Esophagus muscularis mucosa (tissue), 4 donors: ENCODE measurements at places on chromosomes 2 and 18. TPM values are rescaled to one million over a fixed set of nuclear protein-coding genes. Genes with fewer than 3 reads are reported as not detected.

DNA sequence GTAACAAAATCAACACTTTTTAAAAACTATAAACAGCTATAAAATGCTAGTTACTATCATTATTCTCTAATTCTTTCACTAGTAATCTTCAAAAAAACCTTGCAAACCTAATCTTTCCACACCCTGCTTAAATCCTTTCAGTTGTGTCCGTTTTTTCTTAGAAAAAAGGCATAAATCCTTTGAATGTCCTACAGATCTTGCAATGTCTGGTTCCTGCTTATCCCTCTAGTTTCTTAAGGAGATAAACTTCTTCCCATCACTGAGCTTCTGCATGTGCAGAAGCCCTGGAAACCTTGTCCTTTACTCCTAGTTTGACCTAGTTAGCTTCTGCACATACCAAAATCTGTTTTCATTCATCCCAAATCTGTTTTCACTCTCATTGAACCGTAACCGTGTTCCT is 1.3 kb upstream of the PNO1 start:
- DNase-seq: no peak
- peak overlapping the region; percentile 98 for H3K4me3 ChIP-seq
- H3K27me3 ChIP-seq: no peaks in the 10 kb centered on the region
- H3K36me3 ChIP-seq: peaks cover 11% of the 10 kb centered on the region

GRCh38 chr2:206556357-206556949 is 85.8 kb upstream of the FAM237A start:
- no peaks in the 10 kb centered on the region for H3K36me3 ChIP-seq
- H3K27ac ChIP-seq: no peak overlapping the region
- no peak for DNase-seq

DNA sequence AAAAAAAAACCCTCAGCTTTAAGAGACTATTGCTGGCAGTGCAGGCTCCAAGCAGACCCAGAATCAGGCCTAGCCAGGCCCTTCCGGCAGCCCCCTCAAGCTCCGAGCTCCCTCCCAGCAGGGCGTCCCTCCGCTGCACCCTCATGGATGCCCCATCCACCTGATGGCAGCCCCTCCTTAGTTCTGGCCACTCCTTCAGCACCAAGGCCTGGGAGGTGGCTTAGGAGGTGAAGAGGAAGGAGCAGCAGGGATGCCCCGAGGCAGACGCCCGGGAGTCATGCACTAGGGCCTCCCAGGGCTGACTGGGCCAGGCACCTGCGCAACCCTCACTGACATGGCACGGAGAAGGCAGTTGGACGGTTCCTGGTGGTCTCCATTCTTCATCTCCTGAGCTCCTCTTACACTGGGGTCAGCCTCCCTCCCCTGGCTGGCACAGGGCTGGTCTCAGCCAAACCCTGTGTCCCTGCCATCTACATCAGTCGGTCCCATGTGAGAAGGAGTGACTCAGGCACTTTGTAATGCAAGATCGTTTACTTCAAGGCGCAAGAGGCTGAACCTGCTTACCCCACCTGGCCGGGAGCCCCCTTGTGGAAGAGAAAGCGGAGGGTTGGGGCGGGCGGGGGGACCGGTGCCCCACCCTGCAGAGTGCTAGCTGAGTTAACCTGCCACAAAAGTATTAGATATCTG is 53.5 kb upstream of the ID2 start:
- no peaks in the 10 kb centered on the region for H3K27me3 ChIP-seq
- DNase-seq: no peak
- H3K36me3 ChIP-seq: no peaks in the 10 kb centered on the region
- no peaks in the 10 kb centered on the region for H3K4me1 ChIP-seq
- H3K4me3 ChIP-seq: no peak overlapping the region
- H3K27ac ChIP-seq: no peak overlapping the region

DNA sequence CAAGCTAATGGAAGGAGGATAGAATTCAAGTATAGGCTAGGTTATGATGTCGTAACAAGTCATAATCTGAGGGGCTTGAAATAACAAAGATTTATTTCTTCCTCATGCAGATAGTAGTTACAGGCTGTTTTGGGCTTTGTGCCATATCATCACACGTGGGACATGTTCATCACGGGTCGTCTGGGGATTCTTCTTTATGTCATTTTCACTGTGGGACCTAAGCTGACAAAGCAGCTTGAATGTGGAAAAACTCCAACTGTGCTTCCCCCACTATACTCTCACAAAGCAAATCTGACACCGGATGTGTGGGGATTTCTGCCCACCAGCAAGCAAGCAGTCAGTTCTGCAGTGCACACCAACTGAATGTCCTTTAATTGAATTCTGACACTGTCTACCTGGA is 124.8 kb downstream of the LTBP1 start:
- no peak overlapping the region for H3K27ac ChIP-seq
- no peak for DNase-seq
- H3K4me1 ChIP-seq: peaks cover 30% of the 10 kb centered on the region
- no peak overlapping the region for H3K4me3 ChIP-seq

DNA sequence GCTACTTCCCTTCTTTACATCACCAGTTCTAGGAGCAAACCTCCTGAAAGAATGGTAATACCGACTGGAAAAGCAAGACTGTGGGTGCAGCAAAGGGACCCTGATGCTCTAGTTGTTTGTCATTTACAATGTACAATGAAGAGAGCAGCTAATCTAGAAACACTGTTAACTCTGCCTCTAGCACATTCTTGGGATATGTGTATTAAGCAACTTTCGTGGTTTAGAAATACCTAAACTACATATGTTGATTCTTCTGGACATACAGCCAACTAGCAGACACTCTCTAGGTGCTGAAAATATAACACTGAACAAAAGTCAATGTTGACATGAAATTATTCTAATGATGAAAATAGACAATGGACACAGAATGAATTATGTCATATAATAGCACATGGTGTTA is 440.3 kb upstream of the MC4R start:
- H3K36me3 ChIP-seq: no peaks in the 10 kb centered on the region
- H3K27ac ChIP-seq: no peak overlapping the region
- no peaks in the 10 kb centered on the region for H3K4me1 ChIP-seq
- no peaks in the 10 kb centered on the region for H3K27me3 ChIP-seq

GRCh38 chr2:120667981-120668380 is 67.7 kb upstream of the GLI2 start:
- DNase-seq: no peak
- no peak overlapping the region for H3K27ac ChIP-seq
- H3K4me3 ChIP-seq: no peak overlapping the region
- H3K36me3 ChIP-seq: no peaks in the 10 kb centered on the region
- peaks cover 7% of the 10 kb centered on the region for H3K27me3 ChIP-seq

DNA sequence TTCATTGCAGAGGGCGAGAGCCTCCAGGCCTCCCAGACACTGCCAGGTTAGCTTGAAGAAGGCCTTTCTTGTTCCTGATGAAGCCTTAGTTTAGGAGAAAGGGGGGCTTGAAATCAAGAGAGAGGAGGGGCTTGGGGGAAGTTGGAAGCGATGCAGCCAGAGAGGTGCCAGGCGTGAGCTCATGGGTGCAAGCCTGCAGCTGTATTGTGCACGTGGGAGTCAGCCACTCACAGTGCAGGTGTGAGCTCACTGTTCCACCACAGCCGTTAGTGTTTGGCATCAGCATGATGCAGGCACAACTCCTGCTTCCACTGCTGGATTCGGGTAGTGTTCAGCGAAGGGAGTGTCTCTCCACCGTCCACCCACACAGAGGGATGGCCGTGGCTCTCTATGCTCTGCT is 68.4 kb upstream of the ALPP start:
- H3K36me3 ChIP-seq: peaks cover 10% of the 10 kb centered on the region
- H3K4me3 ChIP-seq: no peak overlapping the region
- H3K27me3 ChIP-seq: no peaks in the 10 kb centered on the region
- no peak overlapping the region for H3K27ac ChIP-seq

DNA sequence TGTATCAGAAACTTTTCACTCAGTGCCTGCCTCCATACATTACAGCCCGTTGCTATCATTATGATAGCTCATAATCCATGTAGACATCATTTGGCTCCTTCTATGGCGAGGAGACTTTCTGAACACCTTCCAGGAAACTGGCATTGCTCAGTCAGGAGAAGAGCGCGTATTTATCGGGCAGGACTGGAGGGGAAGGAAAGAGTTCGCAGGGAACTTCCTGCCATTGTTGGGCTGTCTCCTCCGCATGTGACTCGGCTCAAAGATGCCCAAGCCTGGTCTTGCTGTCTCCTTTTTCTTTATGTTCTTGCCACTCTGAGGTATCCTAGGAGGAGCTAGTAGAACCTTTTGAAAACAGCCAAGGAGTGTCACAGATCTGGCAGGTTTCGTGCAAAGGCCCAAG is 156.8 kb downstream of the CTIF start:
- H3K4me3 ChIP-seq: no peak overlapping the region
- no peaks in the 10 kb centered on the region for H3K27me3 ChIP-seq
- peaks cover 6% of the 10 kb centered on the region for H3K36me3 ChIP-seq
- DNase-seq: no peak
- H3K4me1 ChIP-seq: peaks cover 5% of the 10 kb centered on the region

GRCh38 chr2:108633409-108633808 is 85.9 kb upstream of the RANBP2 start:
- no peak for DNase-seq
- H3K27ac ChIP-seq: peak overlapping the region; percentile 26
- no peak overlapping the region for H3K4me3 ChIP-seq
- H3K27me3 ChIP-seq: no peaks in the 10 kb centered on the region

GRCh38 chr18:61589053-61589723 is 256.0 kb downstream of the CDH20 start:
- no peak for DNase-seq
- peaks cover 9% of the 10 kb centered on the region for H3K4me1 ChIP-seq
- no peaks in the 10 kb centered on the region for H3K27me3 ChIP-seq

The LMAN2L gene
- 20.9 TPM for total RNA-seq

The UGT1A10 gene
- total RNA-seq: not detected

The DSG4 gene
- total RNA-seq: not detected
